ENCODE measurements at places on chromosomes 12 and 14.

- no peak for DNase-seq
These were observed 13.4 kb downstream of the UBC start for GRCh38 chr12:124901003-124901402.

DNA sequence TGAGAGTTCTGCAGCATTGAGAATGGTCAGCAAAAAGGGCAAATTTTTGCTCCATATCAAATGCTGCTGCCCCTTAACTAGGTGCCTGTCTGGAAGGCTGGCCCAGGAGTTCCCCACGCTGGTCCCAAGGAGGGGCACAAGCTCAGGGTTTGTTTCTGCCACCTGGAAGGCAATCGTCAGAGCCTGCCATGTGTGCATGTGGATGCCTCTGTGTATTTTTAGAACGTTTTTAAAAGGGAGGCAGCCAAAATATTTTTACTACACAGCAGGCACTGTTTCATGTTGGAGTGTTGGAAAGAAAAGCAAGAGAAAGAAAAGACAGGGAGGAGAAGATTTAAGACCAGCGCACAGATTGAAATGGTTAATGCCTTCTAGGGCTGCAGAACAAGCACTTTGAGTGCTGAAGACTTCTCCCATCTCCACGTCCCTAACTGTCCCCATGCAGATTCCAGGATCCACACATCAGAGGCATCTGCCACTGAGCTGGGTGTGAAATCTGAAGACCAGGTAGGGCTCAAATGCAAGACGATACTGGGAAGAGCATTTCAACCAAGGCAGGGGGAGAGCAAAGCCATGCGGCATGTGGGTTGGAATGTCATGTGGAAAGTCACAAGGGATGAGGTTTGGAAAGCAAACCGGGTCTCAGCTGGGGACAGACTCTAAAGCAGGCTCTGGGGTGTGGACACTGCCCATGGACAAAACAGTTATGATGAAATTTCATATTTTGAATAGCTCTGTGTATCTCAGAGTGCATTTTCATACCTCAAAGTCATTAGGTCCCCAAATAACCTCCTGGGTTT lies 557.2 kb downstream of the BCL11B start:
- DNase-seq, result no peak

GRCh38 chr14:52325126-52325525 lies 11.0 kb downstream of the PTGER2 start:
- no peak for DNase-seq

DNA sequence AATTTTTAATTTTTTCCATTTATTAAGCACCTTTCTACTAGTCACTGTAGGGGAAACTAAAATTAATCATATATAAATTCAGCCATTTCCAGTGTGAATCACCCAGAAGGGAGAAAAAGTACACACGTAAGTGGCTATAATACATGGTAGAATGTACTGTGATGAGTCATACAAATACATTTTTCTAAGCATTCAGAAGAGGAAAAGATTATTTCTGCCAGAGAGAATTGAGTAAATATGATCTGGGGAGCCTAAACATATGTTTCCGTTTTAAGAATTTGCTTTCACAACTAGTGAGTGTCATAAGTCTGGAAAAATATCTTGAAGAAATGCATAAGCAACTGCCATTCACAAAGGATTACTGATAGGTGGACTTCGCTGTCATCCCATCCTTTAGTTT lies 102.8 kb downstream of the TGFB3 start:
- no peak for DNase-seq

DNA sequence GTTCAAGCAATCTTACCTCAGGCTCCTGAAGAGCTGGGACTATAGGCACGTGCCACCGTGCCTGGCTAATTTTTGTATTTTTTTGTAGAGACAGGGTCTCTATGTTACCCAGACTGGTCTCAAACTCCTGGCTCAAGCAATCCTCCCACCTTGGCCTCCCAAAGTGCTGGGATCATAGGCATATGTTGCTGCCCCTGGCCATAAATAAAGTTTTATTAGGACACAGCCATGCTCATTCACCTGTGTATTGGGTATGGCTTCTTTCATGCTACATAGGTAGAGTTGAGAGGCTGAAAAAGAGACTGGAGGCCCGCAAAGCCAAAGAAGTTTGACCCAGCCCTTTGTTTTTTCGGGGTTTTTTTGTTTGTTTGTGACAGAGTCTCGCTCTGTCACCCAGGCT lies 61.7 kb upstream of the NCOR2 start:
- DNase-seq, result no peak

- no peak for DNase-seq
These were observed 166.2 kb downstream of the ADGRD1 start for GRCh38 chr12:131119936-131120335.

DNA sequence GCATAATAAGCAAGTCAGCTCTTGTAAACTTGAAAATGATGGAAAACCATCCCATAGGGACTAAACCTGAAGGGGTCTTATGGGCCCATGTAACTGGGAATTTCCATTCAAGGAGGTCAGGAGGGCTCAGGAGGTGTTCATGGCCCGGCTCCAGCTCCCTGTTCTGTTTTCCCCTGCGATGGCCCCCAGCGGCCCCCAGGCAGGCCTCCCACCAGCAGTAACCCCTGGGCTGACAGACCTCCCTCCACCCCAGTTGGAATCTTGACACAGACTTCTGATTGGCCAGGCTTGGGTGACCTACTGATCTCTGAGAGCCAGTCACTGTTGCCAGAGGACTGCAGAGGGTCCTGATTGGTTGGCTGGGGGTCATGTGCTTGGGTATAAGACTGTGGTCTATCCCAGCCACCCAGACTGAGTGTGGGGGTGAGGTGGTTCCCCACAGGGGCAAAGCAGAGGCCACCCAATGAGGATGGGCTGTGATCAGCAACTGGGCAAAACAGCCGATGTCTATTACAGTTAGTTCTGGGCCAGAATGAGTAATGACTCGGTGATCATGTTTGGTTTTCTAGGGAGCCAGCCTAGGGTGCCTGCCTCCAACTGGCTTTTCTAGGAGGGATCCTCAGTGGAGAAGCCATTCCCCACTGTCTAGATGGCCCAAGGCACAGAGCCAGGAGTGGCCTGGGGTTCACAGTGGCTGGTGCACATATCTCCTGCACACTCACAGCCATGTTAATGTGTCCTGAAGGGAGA lies 27.0 kb downstream of the RHOF start:
- no peak for DNase-seq

DNA sequence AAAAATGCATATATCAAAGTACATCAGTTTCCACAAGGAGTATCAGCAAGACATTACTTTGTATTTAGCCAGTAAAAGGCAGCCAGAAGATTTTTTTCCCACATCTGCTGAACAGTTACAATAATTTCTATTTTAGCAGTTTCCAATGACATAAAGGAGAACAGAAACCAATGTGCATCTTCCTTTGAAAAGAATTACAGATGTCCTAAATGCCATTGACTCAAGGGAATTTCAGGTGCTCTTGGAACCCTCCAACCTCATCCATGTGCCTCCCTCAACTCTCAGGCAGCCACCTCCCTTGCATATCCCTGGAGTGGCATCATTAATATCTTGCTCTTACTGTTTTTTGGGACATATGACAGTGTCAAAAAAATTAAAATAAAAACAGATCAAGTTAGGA lies 62.2 kb upstream of the ST8SIA1 start:
- DNase-seq, result no peak

DNA sequence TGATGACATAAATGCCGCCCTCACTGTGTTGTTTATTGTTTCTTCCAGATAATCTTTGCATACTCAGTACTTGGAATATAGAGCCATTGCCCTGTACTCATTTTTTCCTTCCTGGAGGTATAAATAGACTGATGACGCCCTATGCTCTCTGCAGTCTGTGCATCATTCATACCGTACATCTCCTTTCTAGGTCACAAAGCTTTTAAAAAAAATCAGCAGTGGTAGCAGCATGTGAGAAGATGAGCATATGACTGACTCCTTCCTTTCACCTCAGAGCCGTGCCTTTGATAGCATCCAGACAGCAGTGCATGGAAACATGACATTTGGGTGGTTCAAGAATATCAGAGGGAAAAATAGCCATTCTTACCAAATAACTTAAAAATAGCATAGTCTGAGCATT lies 77.3 kb downstream of the PDE3A start:
- no peak for DNase-seq
